ENCODE measurements at places on chromosomes 2 and 18. TPM values are rescaled to one million over a fixed set of nuclear protein-coding genes. Genes with fewer than 3 reads are reported as not detected.
A peak's percentile ranks its signal among the peaks of the same experiment; 100 is the strongest.

The CRYGB gene
- 0.16 TPM for polyA plus RNA-seq

The NYAP2 gene
- polyA plus RNA-seq = 0.02 TPM

GRCh38 chr2:44116319-44116718 is 52.4 kb upstream of the PPM1B start:
- peaks cover 5% of the 10 kb centered on the region for H3K4me1 ChIP-seq
- H3K27me3 ChIP-seq = no peaks in the 10 kb centered on the region
- no peak for DNase-seq
- no peak overlapping the region for H3K4me3 ChIP-seq
- no peaks in the 10 kb centered on the region for H3K36me3 ChIP-seq

GRCh38 chr2:229130522-229130921 is 140.6 kb downstream of the PID1 start:
- H3K4me1 ChIP-seq = no peaks in the 10 kb centered on the region
- H3K4me3 ChIP-seq = no peak overlapping the region
- H3K27me3 ChIP-seq = no peaks in the 10 kb centered on the region
- H3K27ac ChIP-seq = no peak overlapping the region
- no peaks in the 10 kb centered on the region for H3K36me3 ChIP-seq

The PDE6D gene
- polyA plus RNA-seq = 44.2 TPM

DNA sequence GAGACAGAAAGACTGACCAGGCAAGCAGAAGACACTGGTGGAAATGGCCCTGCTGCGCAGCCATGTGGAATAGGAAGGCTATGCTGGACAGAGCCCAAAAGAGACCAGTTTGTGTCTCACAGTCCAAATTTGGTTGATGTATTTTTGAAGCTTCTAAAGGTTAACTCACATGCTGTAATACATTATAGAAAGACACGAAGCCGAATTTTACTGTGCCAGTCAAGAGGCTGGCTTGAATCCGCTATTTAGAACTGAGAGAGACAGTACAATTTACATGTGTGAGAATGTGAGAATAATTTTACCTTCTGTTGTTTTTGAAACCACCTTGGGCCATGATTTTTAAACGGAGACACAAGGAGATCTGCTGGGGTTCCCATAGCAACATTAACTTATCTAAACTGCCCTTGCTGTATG is 113.6 kb downstream of the METTL8 start:
- H3K4me1 ChIP-seq = no peaks in the 10 kb centered on the region
- no peak overlapping the region for H3K27ac ChIP-seq
- H3K27me3 ChIP-seq = no peaks in the 10 kb centered on the region

GRCh38 chr18:54710074-54710899 is 118.0 kb upstream of the RAB27B start:
- no peak for DNase-seq
- H3K27ac ChIP-seq = no peak overlapping the region
- no peaks in the 10 kb centered on the region for H3K27me3 ChIP-seq
- no peak overlapping the region for H3K4me3 ChIP-seq

DNA sequence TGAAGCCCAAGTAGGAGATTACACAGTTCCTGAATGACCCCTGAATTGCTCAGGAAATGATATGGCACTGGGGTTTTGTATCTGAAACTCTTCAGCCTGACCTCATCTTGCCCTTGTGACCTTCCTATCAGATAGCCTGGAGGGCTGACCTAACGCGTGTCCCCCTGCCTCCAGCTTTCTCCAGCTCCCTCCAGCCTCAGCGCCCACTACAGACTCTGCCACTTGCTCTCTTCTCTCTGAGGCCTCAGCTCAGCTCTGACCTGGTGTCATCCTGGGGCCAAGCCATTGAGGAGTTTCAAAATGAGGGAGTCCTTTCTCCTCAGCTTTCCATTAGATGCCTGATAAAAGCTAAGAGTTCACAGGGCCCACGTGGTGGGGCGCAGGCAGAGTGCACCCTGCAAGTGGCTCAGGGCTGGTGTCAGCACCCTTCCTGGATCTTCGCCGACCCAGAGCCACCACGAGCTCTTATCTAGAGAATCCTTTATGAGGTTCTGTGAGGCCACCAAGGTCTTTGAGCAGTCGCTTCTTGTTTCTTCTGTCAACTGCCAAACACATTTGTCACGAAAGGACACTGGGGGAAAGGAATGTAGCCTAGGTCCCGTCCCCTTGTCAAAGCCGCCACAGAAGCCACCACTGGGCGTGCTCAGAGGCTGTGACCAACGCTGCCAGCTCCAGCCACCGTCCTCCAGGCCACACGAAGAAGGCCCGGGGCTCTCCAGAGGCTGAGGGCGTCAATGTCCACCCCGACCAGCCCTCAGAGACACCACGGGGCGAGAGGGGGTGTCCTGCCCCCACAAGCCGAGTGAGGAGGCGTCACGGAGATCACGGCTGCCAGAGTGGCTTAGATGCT is 131.3 kb upstream of the GPC1 start:
- no peak overlapping the region for H3K4me3 ChIP-seq
- H3K27ac ChIP-seq = no peak overlapping the region
- no peaks in the 10 kb centered on the region for H3K27me3 ChIP-seq

- H3K27ac ChIP-seq = peak overlapping the region; percentile 37
- H3K4me1 ChIP-seq = peaks cover 37% of the 10 kb centered on the region
- DNase-seq = peak; percentile 98
- H3K4me3 ChIP-seq = no peak overlapping the region
- H3K27me3 ChIP-seq = peaks cover 18% of the 10 kb centered on the region
Measured at GRCh38 chr2:96962567-96963203, 23.7 kb downstream of the FAM178B start.

DNA sequence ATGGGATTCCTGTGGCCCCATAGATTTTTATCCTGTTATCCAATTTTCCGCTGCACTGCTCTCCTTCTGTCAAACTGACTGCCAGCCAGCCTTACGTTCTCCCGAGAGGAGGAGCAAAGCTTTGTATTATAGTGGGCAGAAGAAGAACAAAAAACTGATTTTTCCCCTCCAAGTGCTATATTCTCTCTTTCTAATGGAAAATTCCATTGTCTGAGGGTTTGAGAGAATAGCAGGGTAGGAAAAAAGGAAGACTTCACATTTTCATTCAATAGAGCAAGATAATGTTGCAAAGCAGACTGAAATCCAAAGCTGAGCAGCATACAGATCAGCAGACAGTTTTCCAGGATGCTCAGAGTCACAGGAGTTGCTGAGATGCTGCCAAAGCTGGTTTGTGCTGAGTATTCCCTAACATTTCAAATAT is 238.0 kb downstream of the UBE2E3 start:
- no peak overlapping the region for H3K27ac ChIP-seq
- DNase-seq = no peak
- no peaks in the 10 kb centered on the region for H3K27me3 ChIP-seq
- H3K4me1 ChIP-seq = no peaks in the 10 kb centered on the region
- H3K4me3 ChIP-seq = no peak overlapping the region

DNA sequence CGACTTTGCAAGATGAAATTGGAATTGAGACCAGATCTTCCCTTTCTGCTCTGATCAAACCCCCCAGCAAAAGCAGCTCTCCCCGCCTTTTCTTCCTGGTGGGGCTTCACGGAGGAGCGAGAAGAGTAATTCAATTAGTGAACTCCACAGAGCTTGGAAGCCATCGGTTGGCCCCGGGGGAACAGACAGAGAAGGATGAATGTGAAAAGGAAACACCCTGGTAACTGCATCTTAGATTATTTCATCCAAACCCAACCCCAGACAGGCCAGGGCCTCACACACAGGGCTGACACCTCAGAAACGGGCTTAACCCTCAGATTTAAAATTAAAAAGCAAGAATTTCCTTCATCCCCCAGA is 18.3 kb downstream of the SMAD7 start:
- peaks cover 7% of the 10 kb centered on the region for H3K27me3 ChIP-seq
- peak overlapping the region; percentile 46 for H3K27ac ChIP-seq
- no peak overlapping the region for H3K4me3 ChIP-seq
- H3K4me1 ChIP-seq = peaks cover 63% of the 10 kb centered on the region

The PLB1 gene
- 2.3 TPM for polyA plus RNA-seq

Measured in thymus (tissue), 14 donors.